ENCODE measurements at places on chromosomes 5 and 9.

DNA sequence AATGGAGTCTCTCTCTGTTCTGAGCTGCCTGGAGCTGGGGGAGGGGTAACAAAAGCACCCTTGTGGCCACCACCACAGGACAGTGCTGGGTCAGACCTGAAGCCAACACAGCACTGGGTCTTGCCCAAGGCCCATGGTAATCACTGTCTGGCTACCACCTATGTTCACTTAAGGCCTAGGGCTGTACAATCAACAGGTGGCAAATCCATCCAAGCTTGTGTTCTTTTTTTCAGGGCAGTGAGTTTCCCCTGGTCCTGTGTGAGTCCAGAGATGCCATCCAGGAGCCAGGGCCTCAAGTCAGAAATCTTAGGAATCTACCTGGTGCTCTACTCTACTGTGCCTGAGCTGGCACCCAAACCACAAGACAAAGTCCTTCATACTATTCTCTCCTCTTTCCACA is 20.1 kb upstream of the OTP start:
- DNase-seq = no peak

DNA sequence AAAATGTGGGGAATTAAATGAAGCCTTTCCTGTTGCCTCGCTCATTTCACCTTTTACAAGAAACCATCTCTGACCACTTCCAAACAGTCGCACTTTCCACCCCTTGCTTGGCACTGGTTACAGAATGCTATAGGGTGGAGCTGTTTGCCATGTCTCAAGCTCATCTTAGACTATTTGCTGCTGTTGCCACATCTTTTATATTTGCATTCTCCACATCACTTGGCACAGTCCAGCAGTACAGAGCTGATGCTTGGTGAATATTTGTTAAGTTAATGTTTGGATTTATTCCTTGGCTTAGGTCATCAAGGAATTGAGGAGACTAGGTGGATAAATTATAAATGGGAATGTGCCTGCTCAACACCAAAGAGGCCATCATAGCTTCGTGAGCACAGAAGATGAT is 53.2 kb downstream of the GNA14 start:
- no peak for DNase-seq

GRCh38 chr9:97373331-97373730 is 38.6 kb upstream of the TDRD7 start:
- no peak for DNase-seq

- no peak for DNase-seq
Measured at GRCh38 chr9:13939701-13940490, 374.0 kb downstream of the NFIB start.

GRCh38 chr5:116382032-116382873 is 192.4 kb downstream of the SEMA6A start:
- no peak for DNase-seq

DNA sequence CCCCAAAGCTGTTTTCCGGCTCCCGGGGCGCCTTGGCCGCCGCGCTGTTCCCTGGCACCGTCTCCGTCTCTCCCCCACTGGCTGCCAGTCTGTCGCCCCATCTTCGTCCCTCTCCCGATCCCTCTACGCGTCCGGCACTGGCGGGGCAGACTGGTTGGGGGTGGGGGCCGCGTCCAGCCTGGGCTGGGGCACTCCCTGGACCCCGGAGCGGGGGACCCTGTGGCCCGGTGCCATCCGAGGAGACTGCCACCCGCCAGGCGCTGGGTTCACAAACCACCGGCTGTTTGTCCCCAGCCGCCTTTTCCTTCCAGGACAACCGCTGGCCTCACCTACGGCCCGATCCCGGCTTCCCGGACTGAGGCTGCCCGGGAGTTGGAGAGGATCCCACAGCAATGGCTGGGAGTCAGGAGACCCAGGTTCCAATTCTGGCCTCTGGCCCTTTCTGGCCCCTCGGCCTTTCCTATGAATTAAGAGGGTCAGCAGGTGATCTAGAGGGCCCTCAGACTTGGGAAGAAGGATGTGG is 1.0 kb upstream of the FIBCD1 start:
- no peak for DNase-seq

- DNase-seq = no peak
Measured at GRCh38 chr9:88529496-88529895, 5.5 kb upstream of the NXNL2 start.

GRCh38 chr5:73218552-73219171 is 45.7 kb downstream of the TMEM174 start:
- no peak for DNase-seq

DNA sequence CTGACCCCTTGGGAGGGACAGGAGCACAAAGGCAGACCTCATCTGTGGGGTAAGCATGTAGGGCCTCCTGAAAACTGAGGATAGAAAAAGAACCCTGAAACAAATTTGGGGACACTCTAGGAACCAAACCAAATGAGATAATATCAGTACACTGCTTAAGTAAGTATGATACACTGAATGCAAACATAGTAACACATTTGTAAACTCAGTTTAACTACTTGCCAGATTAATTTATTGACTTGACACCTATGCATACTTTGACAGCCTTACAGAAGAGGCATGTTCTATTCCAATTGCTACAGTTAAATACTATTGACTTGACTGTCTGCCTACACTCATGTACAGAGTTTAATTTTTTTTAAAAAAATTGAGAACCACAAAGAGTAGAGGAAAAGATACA is 1070.8 kb upstream of the SEMA6A start:
- no peak for DNase-seq

- DNase-seq = no peak
Measured at GRCh38 chr9:121620777-121621449, 30.5 kb upstream of the DAB2IP start.

DNA sequence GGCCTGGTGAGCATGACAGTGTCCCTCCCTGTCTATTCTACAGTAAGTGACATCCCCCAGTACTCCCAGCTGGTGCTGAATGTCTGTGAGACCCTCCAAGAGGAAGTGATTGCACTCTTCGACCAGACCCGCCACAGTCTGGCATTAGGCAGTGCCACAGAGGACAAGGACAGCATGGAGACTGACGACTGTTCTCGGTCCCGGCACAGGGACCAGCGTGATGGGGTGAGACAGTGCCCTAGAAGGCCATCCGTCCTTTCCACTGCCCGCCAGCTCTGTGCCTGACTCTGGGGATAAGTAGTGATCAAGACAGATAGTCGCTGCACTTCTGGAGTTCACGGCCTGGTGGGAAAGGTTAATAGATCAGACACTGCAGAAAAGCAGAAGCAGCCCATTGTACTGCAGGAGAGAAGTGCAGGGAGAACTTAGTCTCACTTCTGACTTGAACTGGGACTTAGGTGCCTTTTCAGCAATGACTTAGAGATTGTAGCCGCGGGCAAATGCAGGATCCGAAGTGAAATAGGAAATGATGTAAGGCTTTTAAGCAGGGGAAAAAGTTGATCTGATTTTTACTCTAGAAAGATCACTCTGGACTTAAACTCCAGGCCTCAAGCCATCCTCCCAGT is 28.4 kb downstream of the SH3GLB2 start:
- no peak for DNase-seq

- DNase-seq = no peak
Measured at GRCh38 chr9:115461280-115461679, 343.3 kb upstream of the TNC start.

DNA sequence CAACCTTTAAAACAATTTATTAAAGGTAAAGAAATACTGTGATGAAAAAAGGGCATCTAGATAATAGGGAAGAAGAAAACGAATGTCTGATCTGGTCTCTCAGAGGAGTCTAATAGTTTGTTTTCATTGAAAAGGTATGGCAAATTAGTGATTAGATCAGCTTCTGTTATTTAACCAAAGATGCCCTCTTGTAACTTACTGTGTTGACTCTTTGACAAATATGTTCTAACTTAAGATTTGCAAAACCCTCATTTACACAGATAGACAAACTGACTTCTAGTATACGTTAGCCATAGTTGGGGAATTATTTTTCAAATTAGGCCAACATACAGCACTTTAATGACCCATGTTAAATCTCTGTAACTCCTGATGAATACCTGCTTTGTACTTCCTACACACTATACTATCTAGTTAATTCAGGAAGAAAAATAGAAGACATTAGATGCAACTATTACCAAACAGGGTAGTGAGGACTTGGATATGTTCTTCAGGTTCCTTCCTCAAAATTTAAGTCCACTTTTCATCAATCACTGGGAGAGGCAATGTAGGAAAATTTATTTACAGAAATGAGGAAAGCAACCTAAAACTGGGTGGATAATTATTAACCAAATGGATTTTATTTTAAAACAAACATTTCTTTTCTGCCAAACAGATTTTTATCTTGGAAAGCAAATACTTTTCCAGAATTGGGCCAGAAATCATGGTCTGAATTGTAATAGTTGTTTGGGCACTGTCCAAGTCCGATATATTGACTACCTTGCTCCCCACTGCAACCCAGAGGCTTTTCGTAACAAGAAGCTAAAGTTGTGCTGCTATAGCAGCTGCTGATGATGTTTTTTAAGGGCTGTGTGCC is 66.4 kb upstream of the PPP2R2B start:
- no peak for DNase-seq

- no peak for DNase-seq
Measured at GRCh38 chr9:4137681-4138099, 162.2 kb downstream of the GLIS3 start.

DNA sequence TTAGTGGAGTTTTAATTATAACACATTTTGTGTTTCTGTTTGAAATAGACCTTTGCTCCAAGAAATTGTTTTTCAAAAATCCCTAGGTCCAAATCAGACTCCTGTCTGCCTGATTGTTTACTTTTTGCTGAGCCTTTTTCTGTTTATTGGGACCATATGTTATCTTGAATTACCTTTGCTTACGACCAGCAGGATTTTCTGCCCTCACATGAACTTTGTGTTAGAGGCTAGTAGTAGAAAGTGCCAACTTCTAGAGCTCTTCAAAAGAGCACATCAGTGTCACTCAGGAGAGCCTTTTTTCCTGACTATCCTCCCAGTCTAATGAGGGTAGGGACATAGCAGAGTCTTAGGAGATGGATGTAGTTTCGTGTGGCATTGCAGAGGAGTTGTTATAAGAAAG is 10.2 kb downstream of the RECK start:
- DNase-seq = no peak

- DNase-seq = no peak
Measured at GRCh38 chr5:137019229-137019628, 479.9 kb downstream of the SPOCK1 start.

GRCh38 chr5:121853850-121854249 is 2.2 kb downstream of the FTMT start:
- DNase-seq = no peak

GRCh38 chr5:131288328-131288727 is 24.5 kb downstream of the CDC42SE2 start:
- DNase-seq = no peak

DNA sequence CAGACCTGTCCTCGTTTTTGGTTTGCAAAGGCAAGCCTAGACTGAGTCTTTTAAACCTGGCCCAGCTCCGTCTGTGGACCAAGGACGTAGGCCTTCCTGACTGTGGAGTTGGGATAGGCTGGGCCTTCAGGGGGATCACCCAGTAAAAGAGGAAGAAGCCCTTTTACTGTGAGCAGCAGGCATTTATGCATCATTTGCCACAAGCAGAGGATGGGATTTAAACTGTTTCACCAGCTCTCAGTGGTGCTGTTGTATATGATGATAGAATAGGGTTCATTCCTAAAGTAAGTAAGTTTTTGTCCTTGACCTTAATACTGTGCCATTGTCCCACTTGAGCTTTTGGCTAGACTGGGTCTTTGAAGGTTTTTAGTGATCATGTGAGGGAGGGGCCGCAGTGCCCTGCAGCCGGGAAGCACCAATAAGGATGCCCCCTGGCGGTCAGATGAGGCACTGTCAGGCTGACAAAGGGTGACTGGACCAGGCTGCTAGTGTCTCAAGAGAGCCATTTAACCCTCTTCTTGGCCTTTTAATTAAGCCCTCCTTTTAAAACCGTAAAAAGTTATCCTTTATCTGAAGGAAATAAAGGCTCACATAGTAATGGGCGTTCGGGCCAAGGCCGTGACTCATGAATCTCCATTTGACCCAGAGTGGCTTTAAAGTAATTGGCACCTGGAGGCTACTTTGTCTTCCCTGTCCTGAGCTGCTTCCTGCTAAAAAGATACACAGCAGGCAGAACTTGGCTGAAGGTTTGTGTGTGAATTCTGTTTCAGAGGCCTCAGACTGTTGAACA is 74.0 kb downstream of the UBAP1 start:
- peak; percentile 85 for DNase-seq

- DNase-seq = no peak
Measured at GRCh38 chr9:122816163-122816867, 12.1 kb downstream of the PDCL start.

DNA sequence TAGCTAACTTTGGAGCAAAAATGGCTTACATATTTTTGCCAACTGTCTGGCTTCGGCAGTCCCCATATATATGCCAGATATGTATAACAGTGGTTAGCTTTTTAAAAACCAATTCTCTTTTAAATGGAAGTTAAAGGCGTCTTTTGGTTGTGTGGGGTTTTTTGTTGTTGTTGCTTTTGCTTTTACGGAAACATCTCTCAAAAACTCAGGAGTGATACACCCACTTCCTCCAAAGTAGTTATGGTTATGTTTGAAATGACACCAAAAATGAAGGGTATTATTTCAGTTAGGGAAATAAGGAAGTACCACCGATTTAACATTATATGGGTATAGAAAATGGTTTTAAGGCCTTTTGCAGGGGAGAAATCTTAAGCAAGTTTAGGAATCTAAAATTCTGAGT is 2.3 kb downstream of the CNOT8 start:
- DNase-seq = no peak

- no peak for DNase-seq
Measured at GRCh38 chr5:137254119-137255090, 244.7 kb downstream of the SPOCK1 start.

- no peak for DNase-seq
Measured at GRCh38 chr9:124602632-124603031, 95.4 kb upstream of the NR5A1 start.

GRCh38 chr5:65103756-65104440 is 335.2 kb downstream of the CWC27 start:
- no peak for DNase-seq

DNA sequence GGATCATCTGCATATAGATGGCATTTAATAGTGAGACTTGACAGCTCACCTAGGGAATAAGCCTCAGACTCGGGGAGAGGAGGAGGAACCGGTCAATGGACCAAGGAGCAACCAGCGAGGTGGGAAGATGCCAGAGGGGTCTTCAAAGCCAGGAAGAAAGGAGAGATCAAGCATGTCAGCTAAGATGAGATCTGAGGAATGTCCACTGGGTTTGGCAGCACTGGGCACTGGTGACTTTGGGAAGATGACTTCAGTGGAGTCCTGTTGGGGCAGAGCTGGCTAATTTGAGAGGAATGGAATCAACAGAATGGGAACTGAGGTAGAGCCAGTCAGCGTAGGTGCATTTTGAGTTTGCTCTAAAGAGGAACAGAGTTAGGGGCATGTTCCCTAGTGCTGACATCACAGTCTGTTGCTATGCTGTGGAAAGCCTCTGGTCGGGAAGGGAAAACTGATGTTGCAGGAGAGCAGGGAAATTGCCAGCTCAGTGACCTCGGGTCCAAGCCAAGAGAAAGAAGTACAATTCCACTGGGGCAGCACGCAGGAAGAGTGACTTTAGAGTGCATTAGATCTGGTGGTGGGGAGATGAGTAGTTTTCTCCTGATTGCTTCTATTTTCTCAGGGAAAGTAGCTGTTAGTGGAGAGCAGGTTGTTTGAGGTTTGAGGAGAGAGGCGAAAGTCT is 56.9 kb downstream of the ZNF618 start:
- DNase-seq = no peak
